ENCODE measurements at places on chromosomes 12 and 14.
A peak's percentile ranks its signal among the peaks of the same experiment; 100 is the strongest.

DNA sequence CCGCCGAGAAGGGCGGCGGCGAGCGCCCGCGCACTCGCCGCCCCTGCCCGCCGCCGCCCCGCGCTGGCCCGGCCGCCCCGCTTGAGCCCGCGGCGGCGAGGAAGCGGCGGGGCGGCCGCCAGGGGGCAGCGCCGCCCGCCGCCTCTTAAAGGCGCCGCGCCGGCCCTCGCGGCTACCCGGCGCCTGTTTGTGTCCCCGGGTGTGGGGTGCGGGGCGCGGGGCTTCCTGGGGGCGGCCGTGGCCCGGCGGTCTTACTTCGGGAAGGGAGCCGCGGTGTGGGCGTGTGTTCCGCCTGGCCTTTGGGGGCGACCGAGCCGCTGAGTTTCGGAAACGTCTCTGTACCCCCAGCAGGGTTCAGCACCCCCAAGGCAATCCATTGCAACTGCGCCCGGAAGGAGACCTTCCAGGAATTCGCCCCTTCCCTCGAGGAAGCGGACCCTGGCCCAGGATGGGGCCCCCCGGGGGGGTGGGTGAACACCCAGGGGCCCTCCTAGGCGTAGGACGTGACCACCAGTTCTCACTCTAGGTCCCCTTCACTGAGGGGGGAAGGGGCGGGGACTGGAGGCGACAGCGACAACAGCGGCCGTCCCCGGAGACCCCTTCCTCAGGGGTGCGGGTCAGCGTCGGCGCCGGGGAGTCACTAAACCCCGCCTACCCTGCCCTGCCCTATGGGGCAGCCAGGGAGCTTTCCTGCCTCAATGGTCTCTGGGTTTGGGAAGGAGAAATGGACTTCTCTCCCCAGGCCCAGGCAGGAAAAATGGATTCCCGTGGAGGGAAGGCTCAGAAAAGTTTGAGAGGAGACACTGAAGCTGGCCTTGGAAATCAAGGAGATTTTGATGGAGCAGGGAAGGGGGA is at the start of gene ITPK1:
Gene ITPK1, minus strand, starts transcription at position 105 of the 855 bp plus-strand sequence. CDS start 762 bp downstream, outside the sequence.
- peak; percentile 14 for DNase-seq

GRCh38 chr12:7376196-7376595 is 67.8 kb downstream of the CD163L1 start:
- no peak for DNase-seq

DNA sequence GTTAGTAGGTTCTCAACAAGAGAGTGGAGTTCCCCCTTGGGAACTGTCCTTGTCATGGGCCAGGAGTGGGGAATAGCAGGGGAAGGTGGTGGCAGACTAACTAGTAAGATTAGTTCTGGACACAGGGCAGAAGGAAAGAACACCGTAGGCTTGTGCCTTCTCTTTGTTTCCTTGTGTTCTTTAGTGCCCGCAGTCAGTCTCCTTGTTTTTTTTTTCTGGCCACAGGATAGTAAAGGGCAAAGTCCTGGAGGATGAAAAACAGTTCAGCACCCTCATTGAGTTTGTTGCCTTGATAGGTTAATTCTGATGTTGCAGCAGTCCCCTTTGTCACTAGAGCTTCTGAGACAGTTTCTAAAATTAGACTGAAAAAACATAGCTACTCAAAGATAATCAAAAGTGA is 8.4 kb downstream of the PEX5 start:
- DNase-seq, result no peak

GRCh38 chr12:68776976-68777610 is 30.9 kb upstream of the MDM2 start:
- DNase-seq, result no peak

GRCh38 chr12:89059721-89060541 is 292.4 kb downstream of the DUSP6 start:
- DNase-seq, result no peak

- DNase-seq, result no peak
Observed at GRCh38 chr12:97757481-97758193, 295.0 kb downstream of the RMST start.

DNA sequence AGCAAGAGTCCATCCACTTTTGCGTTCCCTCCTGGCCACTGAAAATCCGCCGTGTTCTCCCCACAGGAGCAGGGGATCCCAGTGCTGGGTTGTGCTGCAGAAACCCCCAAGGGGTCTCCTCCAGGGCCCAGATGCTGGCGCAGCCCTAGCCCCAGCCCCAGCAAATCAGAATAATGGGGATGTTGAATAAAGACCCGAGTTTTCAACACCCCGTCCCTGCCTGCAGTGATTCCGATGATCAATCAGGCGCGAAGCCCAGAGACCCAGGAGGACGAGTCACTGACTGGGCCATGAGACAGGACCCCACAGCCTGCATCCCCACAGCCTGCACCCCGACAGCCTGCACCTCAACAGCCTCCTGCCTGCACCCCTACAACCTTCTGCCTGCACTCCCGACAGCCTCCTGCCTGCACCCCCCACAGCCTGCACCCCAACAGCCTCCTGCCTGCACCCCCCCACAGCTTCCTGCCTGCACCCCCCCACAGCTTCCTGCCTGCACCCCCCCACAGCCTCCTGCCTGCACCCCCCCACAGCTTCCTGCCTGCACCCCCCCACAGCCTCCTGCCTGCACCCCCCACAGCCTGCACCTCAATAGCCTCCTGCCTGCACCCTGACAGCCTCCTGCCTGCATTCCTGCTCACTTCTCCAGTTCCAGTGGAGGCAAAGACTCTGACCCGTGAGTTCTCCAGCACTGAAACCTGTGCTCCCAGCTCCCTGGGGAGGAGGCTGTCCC is 37.2 kb downstream of the TNFAIP2 start:
- no peak for DNase-seq

GRCh38 chr14:105709281-105710118 is 183.1 kb downstream of the TMEM121 start:
- no peak for DNase-seq

GRCh38 chr12:21384261-21384660 is 11.6 kb downstream of the IAPP start:
- no peak for DNase-seq
